ENCODE measurements at places on chromosomes 7 and 10.

DNA sequence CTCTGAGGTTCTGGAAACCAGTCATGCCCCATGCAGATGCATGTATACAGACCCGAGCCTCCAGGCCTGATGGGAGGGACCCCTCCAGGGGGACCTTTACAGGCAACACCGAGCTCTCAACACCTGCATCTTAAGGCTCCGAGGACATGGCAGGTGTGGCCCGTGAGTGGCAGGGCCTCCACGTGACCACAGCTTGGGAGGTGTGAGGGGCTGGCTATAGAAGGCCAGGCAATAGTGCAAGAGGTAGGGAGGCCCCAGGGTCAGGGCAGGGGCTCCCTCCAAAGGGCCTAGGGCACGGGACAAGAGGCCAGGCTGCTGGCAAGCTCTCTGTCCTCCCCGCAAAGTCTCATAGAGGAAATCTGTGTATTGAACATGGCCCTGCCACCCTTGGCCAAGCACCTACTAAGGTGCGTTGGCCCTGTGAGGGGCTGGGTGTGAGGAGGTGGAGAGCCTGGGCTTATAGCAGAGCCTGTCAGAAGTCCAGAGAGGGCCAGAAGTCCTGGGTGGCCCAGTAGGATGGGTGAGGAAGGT, 134.2 kb downstream of the PTPN20 start:
- no peak for DNase-seq

DNA sequence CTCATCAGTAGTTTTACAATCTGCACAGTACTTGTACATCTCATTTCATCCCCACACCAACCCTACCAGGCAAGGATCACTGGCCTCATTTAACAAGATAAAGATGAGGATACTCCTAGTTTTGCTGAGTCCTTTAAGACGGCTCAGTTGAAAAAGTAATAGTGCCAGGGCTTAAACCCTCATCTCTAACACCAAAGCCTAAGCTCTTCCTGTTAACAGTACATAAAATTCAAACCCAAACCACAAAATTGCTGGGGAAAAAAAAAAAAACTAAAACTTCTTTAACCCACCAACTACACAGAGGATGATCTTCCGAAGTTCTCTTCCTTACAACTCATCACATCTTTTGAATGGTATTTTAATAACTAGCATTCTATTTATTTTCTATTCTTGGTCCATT, 1.3 kb downstream of the SAR1A start:
- DNase-seq, result no peak

GRCh38 chr7:36295090-36295489, 94.6 kb upstream of the ANLN start:
- no peak for DNase-seq

DNA sequence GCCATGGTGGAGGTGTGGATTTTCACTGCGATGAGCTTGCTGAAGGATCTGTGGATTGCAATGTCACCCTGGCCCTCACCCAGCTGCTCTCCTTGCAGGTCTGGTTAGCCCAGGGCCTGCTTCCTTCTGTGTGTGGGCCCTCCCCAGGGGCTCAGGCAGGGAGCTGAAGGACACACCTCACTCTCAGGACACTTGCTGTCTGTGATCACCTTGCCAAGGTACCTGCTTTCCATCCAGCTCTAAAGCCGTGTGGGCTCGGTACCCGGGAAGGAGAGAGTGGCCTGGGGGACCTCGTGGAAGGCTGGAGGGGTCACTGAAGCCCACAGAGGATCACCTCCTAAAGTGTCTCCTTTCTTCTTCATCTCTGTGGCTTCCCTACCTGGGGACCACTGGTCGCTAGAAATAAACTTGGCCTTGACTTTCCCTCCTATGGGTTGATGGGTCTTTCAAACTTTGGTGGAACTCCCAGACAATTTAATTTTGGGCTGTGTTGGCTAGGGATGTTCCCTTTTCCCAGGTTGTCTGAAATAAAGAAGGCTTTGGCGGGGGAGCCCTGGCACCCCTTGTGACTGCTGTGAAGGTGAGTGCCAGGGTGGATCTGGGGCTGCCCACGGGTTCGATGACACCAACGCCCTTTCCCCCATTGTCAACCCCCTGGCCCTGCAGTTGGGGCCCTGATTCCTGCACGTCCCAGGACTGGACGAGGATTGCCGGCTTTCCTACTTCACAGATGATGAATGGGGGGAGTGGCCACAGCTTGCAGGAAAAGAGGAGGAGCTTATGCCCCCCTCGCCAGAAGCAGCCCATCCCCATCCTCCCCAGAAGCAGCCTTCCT, 331.0 kb downstream of the ADARB2 start:
- no peak for DNase-seq

DNA sequence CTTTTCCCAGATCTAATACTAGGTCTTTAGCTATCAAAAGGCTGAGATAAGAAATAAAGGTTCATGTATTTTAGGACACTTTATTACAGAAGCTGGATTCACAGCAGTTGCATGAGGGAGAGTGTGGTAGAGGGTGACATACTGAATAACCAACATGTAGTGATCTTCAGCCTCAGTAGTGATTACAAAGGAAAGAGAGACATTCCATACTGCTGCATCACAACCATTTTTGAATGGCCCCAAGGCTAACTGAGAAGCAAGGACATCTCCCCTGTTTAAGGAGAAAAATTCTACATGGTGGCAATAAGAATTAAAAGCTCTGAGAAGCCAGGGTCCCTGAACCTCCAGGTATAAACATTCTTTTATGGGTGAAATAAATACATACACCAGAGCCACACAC, 35.3 kb downstream of the COG5 start:
- no peak for DNase-seq

GRCh38 chr10:103692952-103693811, 162.2 kb downstream of the SH3PXD2A start:
- no peak for DNase-seq

DNA sequence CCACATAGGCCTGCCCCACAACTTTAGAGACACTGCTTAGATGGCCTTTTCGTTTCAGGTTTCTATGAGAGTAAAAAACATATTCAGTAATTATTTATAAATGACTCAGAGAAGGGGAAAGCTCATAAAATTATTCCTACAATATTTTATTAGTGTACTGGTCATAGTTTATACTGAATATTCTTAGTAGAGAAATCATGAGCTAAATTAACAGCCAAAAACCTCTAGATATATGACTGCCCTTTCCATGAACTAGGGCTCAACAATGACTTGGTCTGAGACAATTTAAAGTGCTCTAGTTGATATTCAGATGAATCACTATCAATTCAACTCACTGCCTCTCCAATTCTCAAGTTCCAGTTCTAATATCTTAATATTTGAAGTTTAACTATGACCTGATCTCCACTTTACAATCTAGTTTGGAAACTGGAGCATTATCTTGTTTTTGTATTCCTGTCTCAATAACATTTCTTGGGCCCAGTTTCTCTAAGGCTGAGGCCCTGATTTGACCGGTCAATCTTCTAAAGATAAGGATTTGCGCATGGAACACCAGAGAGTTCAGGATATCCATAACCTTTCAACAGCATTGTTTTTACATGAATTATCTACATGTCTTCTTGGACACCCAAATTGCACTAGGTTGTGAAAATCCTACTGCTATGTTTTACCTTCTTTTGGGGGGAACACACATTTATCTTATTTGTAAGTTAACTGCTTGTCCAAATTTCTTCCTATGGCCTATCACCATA, 141.6 kb downstream of the DGKB start:
- DNase-seq, result no peak

GRCh38 chr7:3892686-3893085, 591.6 kb downstream of the SDK1 start:
- DNase-seq, result no peak

DNA sequence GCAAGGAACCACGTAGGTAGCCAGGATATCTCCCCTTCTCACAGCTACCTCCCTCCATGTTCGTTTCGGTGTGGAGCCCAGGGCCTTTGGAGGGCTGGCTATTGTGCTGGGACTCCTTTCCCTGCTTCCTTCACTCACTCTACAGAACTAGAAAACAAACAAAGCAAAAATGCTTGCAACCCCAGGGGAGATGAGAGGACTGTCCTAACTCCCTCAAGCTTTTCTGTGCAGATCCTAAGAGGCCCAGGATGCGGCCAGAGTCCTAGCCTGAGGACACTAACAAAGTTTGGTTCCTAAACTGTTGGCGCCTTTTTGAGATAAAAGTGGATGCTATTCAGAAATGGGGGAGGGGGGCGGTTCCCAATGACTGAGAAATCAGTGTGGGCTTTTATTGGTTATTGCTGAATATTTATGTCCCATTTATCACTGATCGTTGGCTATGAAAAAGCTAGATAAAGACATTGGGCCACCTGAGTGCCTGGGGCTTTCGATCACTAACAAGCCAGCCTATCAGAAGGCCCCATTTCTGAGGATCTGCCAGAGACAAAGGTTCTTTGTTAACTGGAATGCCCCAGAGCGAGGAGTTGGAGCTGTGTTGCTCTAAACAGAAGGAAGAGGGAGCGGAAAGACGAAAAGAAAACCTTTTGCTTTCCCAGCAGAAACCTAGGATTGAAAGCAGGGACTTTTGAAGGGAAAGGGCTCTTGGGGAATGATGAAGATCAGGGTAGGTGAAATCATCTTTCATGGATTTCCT, 95.2 kb upstream of the EGR2 start:
- no peak for DNase-seq

GRCh38 chr10:20839141-20839540, 58.0 kb downstream of the NEBL start:
- no peak for DNase-seq

DNA sequence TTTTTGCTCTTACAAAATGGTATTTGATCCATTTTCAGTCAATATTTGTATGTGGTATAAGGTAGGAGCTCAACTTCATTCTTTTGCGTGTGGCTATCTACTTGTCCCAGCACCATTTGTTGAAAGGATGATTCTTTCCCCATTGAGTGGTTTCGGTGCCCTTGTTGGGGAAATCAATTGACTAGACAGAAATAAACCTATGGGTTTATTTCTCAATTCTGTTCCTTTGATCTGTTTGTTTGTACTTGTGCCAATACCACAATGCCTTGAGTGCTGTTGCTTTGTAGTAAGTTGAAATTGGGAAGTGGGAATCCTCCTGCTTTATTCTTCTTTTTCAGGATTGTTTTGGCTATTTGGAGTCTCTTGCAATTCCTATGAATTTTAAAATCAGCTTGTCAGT, 41.0 kb downstream of the SNX10 start:
- no peak for DNase-seq

GRCh38 chr7:1917221-1918062, 247.4 kb downstream of the ELFN1 start:
- no peak for DNase-seq

- no peak for DNase-seq
Observed at GRCh38 chr7:158266817-158267741, 320.5 kb downstream of the PTPRN2 start.

- DNase-seq, result no peak
Observed at GRCh38 chr7:42392826-42393225, 155.8 kb upstream of the GLI3 start.

- DNase-seq, result no peak
Observed at GRCh38 chr7:4607311-4607729, 74.8 kb upstream of the FOXK1 start.

- DNase-seq, result no peak
Observed at GRCh38 chr7:138162236-138162635, 86.0 kb downstream of the AKR1D1 start.

DNA sequence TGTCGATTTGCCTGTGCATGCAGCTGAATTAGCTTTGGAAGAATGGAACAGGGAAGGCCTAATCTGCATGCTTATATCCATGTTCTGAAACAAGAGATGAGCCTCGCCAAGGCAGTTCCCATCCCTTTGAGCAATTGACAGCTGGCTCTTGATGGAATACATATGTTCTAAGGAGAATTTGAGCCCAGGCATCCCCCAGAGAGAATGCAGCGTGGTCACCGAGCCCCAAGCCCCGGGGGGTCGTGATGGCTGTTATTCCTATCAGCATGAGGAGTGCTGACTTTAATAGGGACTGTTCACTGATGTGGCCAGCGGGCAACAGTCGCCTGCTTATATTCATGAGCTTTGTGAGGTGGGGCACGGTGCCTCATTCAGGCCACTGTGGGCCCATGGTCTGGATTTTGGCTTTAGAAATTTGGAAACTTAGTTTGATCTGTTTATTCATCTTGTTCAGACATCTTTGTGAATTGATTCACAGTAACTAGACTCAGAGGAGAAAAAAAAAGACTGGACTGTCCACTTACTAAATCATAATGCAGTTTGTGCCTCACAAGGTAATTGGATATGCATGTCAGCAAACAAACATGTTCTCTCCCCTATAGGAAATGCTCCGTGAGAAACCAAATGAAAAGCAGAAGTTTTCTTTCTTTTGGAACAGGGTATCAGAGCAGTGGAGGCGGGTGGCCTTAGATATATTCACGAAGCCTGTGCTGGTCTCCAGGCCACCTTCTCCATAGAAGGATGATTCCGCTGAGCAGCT, 204.9 kb downstream of the CCDC3 start:
- DNase-seq, result no peak

DNA sequence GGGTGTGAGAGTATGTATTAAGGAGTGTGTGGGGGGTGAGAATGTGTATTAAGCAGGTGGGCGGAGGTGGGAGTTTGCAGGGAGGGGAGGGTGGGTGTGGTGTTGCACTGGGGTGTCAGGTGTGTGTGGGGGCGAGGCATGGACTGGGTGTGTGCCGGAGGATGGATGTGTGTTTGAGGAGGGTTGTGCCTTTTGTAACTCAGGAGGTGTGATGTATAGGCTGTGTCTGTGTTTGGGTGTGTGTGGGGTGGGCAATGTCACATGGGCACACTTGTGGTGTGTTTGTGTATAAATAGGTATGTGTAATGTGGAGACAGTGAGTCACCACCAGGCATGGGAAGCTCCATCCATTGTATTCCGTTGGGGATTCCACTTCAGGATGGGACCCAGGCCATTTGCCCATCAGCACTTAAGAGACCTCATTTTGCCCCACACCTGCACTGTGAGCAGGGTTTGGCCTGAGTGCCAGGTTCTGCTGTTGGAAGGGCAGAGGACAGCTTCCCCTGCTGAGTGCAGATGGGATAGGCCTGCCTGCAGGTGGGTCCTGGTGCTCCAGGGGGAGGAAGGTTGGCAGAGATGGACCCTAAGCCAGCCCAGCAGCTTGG, 5.8 kb downstream of the UNC5B start:
- DNase-seq, result no peak

DNA sequence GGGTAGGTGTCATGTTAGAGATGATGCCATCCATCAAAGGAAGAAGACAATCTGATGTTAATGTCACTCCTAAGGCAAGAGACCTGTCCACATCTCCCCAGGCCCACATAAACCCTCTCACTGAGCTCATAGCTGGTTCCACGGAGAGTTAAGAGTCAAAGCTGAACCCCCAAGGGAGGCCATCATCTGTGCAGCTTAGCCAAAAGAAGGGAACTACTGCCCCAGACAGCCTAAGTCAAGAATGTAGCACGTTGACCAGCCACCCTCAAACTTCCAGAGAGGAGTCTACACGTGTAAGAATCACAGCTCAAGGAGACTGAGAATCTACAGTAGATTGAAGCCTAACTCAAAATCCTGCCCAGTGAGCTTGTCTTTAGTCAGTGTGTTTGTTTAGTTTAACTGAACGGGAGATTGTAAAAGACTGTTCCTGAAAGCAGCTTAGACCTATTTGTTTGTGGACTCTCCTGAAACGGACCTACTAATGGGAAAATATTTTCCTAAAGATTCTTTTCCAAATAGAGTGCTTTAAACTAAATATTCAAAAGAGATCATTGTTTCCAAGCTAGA, 192.7 kb upstream of the NFE2L3 start:
- DNase-seq, result no peak
